ENCODE measurements at places on chromosomes 2 and 18. TPM values are rescaled to one million over a fixed set of nuclear protein-coding genes. Genes with fewer than 3 reads are reported as not detected.
A peak's percentile ranks its signal among the peaks of the same experiment; 100 is the strongest.

GRCh38 chr18:74457043-74457724, at the start of gene DIPK1C:
Gene DIPK1C, minus strand, starts transcription at chr18:74457308. Its CDS starts 49 bp downstream, at chr18:74457259.
- DNase-seq: no peak

- peak; percentile 77 for DNase-seq
Observed at GRCh38 chr18:70333757-70334156, 44.9 kb downstream of the SOCS6 start.

INO80D gene
- 5.5 TPM for total RNA-seq

GRCh38 chr18:61606759-61607158, 273.5 kb downstream of the CDH20 start:
- peak; percentile 96 for DNase-seq

DNA sequence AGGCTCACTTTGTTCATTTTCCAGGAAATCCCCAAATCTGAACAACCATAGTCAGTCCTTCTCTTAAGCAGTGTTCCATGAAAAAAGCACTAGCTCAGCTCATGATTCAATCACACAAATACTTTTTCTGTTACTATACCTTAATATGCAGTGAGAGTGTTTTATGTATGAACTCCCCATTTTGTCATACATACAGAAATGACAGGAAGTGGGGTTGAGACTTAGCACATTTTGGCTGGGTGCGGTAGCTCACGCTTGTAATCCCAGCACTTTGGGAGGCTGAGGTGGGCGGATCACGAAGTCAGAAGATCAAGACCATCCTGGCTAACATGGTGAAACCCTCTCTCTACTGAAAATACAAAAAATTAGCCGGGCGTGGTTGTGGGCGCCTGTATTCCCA, 55.2 kb upstream of the DTNB start:
- DNase-seq: no peak

Data from SJSA1 (cell line).